Fibroblast of skin of right quadriceps (primary cell): ENCODE measurements at places on chromosomes 12 and 14.

- DNase-seq, result no peak
Observed at GRCh38 chr12:48029491-48030172, 25.4 kb upstream of the COL2A1 start.

- peak; percentile 39 for DNase-seq
Observed at GRCh38 chr14:75049731-75050201, 1.5 kb downstream of the MLH3 start.

- no peak for DNase-seq
Observed at GRCh38 chr12:21860534-21860933, 80.7 kb downstream of the ABCC9 start.

DNA sequence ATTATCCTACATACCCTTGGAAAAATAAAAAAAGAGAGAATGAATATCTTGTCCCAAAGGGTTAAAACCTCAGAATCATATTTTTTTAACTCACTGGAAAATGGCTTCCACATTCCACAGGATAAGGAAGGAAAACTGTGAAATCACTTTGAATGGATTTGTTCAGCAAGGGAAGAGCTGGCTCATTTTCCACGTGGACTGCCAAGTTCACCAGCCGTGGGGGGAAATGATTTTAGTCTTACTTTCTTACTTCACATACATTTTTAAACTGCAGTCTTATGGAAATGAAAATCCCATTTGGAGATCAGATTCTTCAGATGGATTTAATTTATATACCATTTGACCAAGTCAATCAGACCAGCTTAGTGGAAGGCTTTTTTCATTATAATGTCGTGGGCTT is 29.9 kb upstream of the AEBP2 start:
- peak; percentile 31 for DNase-seq

DNA sequence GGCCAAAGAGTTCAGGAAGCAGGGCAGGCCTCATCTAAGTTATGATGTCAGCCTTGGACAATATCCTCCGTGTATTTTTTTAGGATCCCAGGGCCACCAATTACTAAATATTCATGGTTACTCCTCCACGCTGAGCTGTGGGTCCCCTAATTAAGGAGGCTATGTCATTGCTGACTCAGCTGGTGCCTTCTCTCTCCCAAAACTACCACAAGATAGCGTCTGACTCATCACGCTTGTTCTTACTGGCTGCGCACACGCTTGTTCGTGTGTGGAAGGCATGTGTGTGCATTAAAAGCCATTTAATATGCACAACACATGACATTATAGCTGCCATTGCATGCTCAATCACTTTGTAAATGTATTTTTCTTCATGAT is 78.3 kb downstream of the GSC start:
- DNase-seq, result peak; percentile 76

- no peak for DNase-seq
Observed at GRCh38 chr12:1357711-1358110, 236.7 kb downstream of the FBXL14 start.

- no peak for DNase-seq
Observed at GRCh38 chr14:72014486-72014885, 82.3 kb downstream of the RGS6 start.

DNA sequence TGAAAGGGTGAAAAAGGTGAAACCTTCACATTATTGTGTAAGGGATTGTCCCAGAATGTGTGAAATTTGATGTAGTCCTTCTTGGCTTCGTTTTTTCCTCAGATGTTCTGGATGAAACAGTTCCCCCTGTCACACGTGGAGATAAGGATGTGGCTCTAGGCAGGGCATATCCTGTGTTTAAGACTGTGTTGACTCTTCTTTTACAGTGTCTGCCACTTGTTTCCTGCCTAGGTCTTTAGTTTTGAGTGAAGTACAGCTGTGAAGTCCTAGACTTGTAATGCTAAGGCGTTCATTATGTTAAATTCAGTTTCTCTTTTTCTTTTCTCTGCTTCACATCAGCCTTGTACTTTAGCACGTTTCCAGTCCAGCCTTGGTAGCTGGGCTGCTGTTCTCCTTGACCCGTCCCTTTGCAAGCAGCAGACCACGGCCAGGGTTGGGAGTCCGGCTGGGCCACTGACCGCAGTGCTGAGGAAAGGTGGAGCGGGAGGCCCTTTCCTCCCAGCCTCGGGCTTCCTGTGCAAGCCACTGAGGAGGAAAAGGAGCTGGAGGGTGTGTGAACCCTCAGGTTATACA is 59.1 kb downstream of the RASSF3 start:
- no peak for DNase-seq

GRCh38 chr12:4356041-4356327 is 23.5 kb downstream of the FGF23 start:
- DNase-seq, result peak; percentile 3
